ENCODE measurements at places on chromosomes 6 and 20.

- DNase-seq = no peak
Measured at GRCh38 chr6:34709386-34709785, 12.8 kb upstream of the ILRUN start.

DNA sequence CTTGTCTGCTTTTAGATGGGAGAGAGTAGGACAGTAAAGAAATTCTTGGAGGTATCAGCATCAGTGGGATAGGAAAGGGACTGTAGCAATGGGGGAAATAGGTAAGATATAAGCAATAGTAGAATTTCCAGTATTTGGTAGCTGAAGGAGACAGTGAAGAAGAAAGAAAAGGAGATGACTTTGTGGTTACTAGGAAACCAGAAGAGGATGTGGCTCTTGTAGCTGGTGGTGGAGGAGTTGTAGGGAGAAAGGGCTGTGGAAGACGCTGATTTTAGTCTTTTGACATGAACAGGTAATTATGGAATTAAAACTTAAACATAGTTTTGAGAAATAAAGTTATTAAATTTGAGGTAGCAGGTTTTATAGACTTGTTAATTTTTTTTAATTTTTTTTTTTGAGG lies 26.1 kb downstream of the SH3BGRL2 start:
- no peak for DNase-seq

DNA sequence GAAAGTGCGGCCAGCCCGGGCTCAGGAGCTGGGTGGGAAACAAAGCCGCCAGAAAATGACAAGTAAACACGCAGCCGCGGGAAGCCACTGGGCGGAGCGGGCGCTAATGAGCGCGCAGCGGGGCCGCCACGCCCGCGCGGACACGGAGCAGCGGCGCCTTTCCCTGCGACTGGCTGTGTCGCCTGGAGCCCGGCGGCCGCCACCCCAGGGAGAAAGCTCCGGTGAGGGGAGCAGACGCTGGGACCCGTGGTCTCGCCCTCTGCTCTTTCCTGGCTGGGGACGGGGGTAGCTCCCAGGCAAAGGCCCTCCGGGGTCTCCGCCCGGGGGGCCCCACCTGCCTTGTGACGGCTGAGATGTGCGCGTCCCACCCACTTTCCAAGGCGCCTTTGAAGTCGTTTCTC lies 54.9 kb downstream of the PRR18 start:
- DNase-seq = no peak

GRCh38 chr6:114342826-114343781 lies at the start of gene HS3ST5:
HS3ST5 (minus strand) TSS chr6:114343023; CDS start chr6:114062845, 280,178 bp downstream.
- no peak for DNase-seq

DNA sequence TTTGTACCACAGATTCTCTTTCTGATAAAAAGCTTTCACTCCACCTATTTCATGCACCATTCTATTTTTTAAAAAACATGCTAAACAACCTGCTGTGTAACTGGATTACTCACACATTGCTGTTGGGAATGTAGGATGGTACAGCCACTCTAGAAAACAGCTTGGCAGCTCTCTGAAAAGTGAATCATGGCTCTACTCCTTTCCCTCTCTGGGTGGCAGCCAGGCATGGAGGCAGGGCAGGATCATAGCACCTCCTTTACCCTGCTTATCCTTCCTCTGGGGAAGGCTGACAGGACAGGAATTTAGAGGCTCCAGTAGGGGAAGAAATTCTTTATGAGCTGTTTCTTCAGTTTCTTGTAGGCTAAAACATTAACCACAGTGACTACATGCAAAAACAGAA lies 6.7 kb upstream of the VNN2 start:
- no peak for DNase-seq

DNA sequence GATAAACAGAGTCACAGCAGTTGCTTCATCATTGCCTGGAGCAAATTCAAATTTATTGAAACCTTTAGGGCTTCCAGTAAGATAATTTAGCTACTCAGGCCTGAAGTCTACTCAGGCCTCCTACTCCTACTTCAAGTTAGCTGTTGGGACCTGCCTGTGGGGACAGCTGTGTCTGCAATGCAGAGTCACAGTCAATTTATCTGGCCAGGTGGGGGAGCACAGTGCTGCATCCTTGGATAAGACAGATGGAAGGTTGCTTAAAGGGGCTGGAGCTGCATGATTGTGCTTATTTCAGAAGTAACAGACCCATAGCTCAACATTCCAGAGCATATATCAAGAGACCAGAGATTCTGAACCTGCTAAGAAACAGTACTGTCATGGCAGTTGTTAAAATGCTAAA lies 932.1 kb downstream of the QKI start:
- no peak for DNase-seq

DNA sequence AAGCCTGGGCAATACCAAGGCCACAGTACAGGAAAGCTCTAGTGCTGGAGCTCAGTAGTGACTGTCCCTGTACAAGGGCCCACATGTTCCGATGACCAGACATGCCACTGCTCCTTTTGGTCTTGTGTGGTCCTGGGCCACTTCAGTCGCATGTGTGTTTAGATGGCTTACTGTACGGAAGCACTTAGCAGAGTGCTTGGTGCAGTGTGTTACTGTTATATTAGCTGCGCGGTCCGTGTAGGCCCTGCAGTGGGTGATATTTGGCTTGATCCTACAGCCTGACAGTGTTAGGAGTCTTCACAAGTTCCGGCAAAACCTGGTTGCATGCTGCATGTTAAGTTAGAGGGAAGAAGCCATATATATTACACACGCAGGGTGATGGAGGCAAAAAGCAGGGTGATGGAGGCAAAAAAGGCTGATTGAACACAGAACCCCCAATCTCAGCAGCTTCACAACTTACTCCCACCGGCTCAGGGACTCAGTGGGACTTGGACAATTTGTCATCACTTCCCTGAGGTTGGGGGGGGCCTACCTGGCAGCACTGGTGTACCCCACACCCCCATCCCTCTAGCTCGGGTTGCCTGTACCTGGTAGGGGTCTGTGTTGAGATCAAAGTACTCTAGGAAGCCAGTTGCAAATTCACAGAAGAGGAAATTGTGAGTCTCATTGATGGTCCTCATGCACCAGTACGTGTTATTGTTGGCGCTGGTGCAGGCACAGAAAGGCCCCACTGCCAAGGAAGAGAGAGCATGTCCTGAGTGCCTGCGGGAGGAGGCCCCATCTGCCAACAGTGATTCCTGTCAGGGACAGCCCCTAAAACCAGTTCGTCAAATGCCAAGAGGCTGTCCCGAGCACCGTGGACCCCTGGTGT lies 122.6 kb downstream of the SULF2 start:
- DNase-seq = no peak

- DNase-seq = no peak
Measured at GRCh38 chr6:46903175-46903574, 18.6 kb downstream of the ADGRF5 start.

GRCh38 chr20:25398376-25399036 lies 7.9 kb upstream of the ABHD12 start:
- DNase-seq = no peak

DNA sequence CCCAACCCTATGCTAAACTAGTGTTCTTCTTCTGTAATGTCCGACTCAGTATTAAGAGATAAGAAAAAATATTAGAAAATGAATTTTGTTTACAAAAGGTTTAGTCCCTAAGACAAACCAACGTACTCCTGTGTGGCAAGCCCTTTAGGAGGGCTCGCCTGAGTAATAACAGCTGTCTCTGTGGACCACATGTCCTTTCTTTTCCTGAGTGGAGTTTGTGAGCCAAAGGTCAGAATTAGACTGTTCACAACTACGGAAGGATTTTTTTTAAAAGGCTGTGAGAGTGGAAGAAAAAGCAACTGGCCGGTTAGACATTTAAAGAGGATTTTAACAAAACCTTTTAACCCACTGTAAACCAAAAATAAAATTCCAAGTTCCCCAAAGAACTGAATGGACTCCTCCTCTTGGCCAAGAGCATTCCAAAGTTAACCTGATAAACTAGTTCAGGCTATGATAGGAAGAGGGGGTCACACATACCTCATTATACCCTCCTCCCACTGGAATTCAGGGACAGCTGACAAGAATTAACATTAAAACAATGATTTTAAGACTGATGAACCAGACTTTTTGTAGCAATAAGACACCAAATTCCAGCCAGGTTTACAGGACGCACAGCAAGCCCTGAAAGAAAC lies 43.5 kb downstream of the FAM184A start:
- no peak for DNase-seq

- no peak for DNase-seq
Measured at GRCh38 chr6:70954750-70955149, 2.1 kb downstream of the B3GAT2 start.

GRCh38 chr6:2820415-2820814 lies 21.2 kb downstream of the SERPINB1 start:
- DNase-seq = no peak

DNA sequence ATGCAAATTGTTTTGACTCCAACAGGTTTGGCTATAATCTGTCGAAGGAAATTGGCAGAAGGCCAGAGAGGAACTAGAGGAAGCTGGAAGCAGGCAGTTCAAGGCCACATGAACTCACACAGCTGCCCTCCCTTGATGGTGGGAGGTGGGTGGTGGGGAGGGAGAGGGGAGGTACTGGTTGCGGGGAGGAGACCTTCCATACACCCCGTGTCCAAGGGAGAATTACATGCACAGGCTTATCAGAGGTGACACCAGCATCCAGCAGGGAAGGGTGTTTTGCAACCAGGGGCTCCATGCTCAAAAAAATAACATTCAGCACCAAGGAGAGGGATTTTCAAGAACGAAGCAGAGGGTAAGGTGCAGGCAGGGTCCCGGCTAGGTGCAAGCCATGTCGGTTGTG lies 9.1 kb downstream of the PRND start:
- DNase-seq = no peak

GRCh38 chr6:151689499-151690201 lies 117.8 kb upstream of the ESR1 start:
- no peak for DNase-seq

GRCh38 chr6:99661870-99662269 lies 55.2 kb downstream of the PRDM13 start:
- no peak for DNase-seq

DNA sequence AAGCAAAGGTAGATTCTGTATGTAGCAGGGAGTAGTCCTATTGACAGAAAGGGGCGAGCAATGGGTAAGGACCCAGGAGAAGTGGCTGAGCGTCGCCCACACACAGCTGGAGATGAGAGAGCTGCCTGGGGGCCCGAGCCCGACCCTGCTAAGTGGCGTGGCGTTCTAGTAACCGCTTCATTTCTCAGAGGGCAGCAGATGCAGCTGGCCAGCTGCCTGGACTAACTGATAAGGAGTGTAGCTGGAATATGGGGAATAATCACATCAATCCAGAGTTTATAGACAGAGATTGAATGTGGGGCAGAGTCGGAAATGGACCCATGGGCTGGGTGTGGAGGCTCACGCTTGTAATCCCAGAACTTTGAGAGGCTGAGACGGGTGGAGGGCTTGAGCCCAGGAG lies 64.4 kb downstream of the EZR start:
- no peak for DNase-seq

GRCh38 chr6:39353698-39354315 lies 31.3 kb upstream of the KCNK16 start:
- no peak for DNase-seq

GRCh38 chr20:61445741-61446140 lies 193.7 kb downstream of the CDH4 start:
- no peak for DNase-seq

DNA sequence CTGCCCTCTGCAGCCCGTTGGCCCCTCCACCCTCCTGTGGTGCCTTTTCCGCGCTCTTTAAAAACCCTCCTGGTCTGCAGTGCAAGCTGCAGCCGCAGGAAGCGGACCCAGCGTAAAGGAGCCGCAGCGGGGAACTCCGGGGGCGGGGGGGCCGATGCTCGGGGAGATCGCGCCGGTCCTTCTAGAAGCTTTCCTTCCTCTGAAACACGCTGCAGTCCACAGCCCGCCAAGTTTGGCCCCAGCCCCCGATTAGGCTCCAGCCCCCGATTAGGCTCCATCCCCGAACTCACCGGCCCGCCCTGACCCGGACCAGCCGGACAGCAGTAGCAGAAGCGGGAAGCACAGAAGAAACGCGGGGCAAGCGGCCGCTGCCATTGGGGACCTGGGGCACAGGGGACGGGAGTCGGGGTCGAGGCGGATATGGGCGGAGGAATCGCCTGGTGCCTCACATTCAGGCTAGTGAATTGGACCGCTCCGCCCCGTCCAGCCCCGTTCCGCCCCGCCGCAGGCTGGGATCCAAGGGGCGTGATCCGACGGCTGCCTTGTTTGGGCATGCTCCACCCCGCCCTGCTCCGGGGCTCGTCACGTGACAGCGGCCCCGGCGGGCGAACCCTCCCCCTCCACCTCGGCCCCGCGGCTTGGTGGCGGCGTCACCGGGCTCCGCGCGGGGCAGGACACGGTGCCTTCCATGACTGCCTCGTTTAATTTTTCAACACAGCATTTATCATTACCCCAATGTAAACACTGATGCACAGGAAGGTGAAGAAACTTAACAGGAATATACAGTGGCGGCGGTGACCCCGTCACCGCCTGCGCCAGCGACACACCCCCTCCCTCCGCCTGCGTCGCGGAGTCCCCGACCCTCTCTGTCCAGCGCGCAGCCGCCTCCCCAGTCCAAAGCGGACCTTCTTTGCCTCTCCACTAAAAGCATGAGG lies 20.3 kb downstream of the RAET1L start:
- DNase-seq = peak; percentile 85

DNA sequence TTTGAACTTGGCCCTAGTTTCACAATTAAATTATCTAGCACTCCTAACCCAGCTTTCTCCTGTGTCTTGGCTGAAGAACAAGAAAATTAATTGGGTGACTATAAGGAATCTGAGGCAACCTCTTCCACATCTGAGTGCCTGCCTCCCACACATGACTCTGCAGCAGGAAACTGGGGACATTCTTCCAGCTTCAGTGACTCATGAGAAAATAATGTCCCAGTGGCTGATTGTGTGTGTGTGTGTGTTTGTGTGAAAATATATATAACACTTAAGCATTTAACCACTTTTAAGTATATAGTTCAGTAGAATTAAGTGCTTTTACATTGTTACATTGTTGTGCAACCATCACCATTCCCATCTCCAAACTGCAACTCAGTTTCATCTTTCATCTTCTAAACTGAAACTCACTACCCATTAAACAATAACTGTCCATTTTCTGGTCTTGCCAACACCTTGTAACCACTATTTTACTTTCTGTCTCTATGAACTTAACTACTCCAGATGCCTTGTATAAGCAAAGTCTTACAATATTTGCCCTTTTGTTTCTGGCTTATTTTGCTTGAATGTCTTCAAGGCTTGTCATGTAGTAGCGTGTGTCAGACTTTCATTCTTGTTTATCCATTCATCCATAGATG lies 8.7 kb downstream of the TRIM38 start:
- DNase-seq = no peak
